SK-N-SH (cell line): ENCODE measurements at places on chromosomes 5 and 9.
A peak's percentile ranks its signal among the peaks of the same experiment; 100 is the strongest.

- DNase-seq: no peak
Observed at GRCh38 chr5:171969288-171969880, 37.1 kb downstream of the FBXW11 start.

GRCh38 chr5:37047947-37048346 is 171.4 kb downstream of the NIPBL start:
- no peak for DNase-seq

DNA sequence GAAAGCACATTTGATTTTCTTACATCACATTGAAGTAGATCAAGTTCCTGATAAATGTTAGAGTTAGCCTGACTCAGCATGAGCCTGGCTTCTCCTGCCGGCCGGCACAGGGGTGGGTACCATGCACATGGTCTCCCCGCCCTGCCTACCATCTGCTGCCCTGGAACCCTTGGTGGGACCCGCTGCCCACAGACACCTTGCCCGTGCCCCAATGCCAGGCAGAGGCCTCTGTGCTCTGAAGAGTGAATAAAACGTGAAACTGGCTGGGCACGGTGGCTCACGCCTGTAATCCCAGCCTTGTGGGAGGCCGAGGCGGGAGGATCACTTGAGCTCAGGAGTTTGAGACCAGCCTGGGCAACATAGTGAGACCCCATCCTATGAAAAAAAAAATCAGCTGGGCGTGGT is 17.3 kb downstream of the EXD3 start:
- DNase-seq: no peak

DNA sequence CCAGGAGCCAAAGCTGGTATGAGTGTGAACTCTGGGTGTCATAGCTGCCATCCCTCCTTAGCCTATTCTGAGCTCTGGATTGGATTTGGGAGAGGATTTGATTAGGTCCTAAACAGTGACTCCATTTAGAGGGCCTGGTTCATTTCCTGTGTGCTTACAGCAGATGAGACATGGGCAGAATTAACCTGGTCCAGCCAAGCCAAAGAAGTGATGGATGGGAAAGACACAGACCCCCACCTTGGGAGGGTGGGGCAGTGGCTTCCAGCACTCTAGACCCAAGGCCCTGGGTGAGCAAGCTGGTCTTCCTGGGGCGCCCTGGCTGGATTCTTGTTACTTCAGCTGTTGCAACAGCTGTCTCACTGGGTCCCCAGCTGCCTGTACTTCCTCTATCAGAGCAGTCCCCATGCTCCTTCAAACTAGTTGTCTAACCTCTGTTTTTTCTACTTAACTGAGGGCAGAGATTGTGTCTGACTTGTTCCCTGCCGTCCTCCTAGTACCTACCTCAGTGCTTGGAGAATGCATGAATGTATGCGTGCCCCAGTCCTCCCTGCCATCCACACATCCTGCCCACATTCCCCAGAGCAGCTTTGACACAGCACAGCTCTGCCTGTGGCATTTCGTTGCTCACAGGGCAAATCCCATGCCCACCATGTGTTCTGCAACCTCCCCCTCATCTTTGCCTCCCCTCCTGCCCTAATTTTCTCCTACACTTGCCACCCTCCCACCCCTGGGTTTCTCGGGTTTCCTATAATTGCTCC is 115.9 kb downstream of the RGS3 start:
- peak; percentile 56 for DNase-seq

DNA sequence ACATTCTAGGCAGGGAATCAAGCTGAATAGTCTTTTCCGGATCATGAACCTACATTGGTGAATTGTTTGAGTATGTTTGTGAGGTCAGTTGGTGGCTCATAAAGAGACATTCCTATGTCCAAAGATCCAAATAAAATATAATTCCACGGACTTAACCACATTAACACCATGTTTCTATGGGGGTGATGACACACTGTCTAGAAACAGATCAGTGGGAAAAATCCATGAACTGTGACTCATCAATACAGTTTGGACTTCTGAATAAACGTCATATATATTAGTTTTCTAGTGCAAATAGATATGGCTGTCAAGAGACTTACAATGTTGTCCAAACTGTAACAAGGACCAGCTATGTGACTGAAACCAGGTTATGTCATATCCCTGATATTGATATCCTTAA is 509.9 kb upstream of the TYRP1 start:
- no peak for DNase-seq

DNA sequence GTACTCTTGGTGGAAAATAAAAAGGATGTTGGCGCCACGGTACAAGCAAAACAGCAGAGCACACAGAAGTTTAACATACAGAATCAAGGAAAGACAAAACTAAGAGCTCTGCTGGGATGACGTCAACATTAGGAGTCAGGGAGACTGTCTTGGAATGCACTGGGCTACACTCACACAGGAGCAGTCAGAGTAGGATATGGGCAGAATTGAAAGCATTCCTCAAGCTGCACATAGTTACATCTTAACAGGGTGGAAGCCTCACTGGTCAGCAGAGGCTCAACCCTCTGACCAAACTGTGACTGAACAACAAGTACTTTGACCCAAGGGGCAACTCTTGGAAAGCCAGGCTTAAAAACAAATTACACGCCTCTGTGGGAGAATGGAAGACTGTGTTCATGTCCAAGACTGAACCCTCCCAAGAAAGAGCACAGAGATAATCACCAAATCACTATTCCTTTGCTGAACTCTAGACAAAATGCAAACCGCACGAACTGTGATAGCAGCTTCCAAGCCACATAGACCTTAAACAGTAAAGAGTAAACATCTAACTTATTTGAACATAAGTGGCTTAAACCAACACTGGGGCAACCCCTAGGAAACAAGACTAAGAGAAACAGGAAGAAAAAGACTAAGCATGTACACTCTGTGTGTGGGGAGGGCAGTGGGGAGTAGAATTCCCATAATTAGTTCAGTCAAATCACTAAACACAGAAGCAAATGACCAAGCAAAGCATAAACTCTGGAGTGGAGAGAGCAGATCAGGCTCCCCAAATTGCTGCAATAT is 772.7 kb downstream of the PRELID2 start:
- no peak for DNase-seq

DNA sequence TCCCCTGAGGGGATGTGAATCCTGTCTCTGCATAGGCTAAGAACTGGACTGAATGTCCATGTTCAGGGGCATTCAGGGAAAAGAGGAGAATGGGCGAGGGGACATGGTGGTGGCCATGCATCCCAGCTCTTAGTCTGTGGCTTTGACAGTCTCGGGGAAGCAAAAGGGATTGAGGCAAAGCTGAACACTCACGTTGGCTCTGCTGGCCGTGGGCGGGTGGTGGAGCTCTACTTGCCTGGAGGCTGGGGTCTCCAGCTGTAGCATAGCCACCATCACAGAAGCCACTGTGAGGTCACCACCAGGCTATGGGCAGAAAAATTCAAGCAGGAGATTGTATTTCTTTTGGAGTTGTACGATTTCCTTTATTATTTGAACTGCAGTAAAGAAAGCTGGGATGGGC is 4.1 kb downstream of the GARIN3 start:
- DNase-seq: no peak

- peak; percentile 68 for DNase-seq
Observed at GRCh38 chr9:133971121-133971951, 20.8 kb downstream of the VAV2 start.

- no peak for DNase-seq
Observed at GRCh38 chr5:75021219-75021618, 31.1 kb downstream of the GCNT4 start.

GRCh38 chr5:65305913-65306312 is 175.8 kb downstream of the ADAMTS6 start:
- DNase-seq: no peak

DNA sequence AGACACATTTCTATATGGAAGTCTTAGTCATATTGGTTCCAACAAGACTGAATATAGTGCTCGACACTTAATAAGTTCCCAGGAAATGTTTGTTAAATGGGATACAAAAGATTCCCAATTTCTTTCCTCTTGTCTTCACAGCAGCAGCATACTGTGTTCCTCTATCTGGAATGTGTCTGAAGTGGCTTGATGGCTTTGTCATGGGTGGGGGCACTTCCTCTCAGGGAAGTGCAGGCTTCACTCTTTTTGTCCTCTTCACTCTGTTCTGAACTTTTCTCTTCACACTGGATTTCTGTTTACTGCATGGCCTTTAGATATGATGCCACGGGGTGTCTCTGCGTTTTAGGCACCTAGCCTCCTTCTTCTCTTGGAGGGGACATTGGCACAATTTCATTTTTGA is 127.7 kb upstream of the C9orf72 start:
- no peak for DNase-seq

DNA sequence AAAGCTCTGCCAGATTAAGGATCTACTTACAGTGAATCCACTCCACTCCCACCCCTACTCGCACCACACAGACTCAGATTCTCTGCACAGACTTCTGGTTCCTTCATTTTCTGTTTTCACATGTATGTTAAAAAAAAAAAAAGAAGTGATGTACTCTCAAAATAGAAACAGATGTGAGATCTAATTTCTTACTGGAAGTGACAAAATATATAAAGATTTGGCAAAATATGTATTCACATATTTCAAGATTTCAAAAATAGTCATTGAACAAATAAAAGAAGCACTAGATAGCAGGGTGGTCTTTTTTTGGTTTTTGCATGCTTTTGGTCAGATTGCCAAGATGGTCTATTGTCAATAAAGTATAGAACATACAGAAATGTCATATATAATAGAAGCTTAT is 379.2 kb downstream of the TMEM167A start:
- no peak for DNase-seq

DNA sequence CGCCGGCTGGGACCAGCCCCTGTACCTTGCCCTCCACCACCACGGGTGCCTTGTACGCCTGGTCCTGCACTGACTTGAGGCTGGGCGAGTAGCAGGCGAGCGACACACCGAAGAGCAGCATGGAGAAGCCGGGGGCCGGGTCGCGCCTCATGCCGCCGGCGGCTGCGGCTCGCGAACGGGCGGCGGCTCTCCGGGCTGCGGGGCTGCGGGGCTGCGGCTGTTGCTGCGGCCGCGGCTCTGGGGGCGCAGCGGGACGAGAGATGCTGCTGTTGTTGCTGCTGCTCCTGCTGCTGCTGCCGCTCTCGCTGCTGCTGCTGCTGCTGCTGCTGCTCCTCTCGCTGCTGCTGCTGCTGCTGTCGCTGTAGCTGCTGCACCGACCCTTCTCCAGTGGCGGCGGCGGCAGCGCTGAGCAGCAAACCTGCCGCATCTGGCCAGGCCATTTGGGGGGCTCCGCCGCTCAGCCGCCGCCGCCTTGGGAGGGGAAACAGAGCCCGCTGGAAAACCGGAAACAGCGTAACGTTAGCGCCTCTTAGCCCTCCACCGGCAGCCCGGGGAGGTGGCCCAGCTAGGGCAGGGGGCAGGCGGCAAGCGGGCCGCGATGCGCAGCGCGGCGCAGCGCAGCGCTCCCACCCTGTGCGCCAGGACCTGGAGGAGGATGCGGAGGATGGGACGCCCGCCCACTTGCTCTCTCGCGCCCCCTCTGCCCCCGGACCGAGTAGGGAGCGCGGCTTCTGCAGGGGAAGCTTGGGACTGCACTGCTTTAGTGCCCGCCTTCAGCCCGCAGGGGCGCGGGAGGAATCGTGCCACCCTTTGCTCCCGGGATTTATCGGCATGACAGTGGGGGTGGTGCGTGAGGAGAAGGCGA is at the start of gene NRG2:
Gene NRG2 (minus strand): TSS at position 657 of the 865 bp plus-strand sequence.
- peak; percentile 94 for DNase-seq

DNA sequence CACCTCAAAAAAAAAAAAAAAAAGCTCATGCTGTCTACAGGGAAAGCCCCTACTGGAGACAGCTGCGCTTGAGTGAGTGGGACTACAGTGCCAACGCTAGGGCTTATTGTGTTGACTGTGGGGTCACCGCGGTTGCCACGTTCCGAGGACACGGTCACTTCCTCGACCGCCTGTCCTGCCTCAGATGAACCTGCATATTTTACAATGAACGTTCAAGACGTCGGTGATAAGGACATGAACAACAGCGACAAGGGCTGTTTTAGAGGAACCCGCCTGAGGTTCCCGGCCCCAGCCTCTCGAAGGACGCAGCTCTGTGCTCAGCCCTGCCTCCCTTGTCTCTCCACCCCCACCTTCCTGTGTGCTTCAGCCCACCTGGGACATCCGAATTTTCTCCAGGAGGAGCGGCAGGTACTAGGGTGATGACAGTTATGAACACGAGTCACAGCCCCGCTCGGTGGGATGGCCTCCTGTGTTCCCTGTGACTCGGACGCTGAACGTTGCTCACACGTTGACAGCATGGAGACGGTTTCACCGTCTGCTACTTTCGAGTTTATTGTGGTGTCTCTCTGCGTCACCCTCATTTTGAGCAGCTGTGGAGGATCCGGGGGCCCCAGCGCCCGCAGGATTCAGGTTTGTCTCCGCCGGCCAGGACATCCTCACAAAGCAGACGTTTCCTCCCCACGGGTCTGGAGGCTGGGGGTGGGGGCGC is 11.3 kb upstream of the DIPK1B start:
- DNase-seq: no peak

DNA sequence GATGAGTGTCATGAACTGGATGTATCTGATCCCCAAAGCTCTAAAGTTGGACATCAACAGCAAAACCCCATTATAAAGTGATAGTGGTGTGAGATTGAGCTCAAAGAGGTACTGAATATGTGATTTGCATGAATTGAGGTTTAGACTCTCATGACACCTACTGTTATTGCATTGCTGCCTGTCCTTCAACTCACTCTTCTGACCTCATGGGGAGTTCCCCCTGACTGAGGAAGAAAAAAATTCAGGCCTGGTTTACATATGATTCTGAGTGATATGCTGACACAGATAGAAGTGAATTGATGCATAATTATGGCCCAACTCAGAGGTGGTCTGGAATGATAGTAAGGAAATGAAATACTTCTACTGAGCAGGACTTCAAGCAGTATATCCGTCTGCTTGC is 76.2 kb upstream of the CHD1 start:
- DNase-seq: no peak

DNA sequence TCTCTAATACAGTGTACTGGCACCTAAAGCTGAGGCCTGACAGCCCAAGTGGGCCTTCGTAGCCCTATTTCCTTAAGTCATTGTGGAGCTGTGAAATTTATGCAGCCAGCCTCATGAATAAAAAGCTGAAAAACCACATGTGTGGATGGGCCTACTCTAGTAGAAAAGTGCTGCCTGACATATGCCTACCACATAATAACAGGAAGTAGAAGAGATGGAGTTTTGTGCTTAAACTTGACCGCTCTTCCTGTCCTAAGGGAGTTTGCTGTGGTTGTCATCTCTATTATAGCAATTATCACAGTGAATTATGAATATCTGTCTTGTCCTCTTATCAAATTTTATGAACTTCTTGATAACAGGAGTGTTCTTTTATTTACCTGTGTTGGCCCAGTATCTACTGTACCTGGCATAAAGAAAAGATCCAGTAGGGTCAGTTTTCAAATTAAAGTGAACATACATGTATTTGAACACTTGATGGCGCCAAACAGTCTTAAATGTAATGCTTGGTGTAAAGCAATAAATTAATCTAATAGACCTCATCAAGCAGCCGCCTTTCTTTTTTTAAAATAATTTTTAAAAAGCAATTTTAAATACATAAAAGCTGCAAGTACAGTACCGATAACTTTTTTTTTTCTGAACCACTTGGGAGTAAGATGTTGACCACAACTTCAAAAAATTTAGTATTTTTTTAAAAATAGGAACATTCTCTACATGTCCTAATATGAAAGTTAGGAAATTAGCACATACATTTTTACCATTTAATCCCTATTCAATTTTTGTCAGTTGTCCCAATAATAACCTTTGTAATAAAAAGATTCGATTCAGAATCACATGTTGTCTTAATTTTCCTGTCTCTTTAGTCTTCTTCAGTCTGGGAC is 51.0 kb downstream of the FKTN start:
- peak; percentile 49 for DNase-seq

- DNase-seq: no peak
Observed at GRCh38 chr5:61854531-61854930, 451.5 kb upstream of the KIF2A start.
